Cardiac fibroblast (primary cell): ENCODE measurements at places on chromosomes 5 and 9.

GRCh38 chr9:80893190-80893589 is 796.2 kb downstream of the TLE1 start:
- no peak for DNase-seq

GRCh38 chr5:16812911-16813310 is 123.2 kb downstream of the MYO10 start:
- DNase-seq = peak; percentile 86

- no peak for DNase-seq
Observed at GRCh38 chr9:134563397-134563796, 78.2 kb upstream of the COL5A1 start.

- peak; percentile 9 for DNase-seq
Observed at GRCh38 chr5:79689541-79690466, at the start of gene CMYA5. CMYA5 (plus strand) TSS chr5:79689836; CDS start chr5:79689908, 72 bp downstream.

DNA sequence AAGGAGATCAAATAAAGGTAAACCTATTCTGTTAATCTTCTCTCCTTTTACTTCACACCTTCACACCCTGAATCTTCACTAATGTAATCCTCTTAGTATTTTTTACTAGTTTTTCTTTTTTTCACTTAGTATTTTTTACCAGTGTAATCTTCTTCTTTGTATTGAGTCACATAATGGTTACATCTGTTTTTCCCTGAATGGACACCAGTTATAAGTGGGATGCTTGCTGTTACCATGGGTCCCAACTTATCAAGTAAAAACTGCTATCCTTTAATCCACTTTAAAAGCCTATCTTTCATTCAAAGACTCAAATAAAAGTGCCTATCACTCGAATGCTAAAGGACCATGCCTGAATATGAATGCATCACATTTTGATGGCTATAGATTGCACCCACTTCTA is 15.1 kb downstream of the ZFAND5 start:
- DNase-seq = no peak

DNA sequence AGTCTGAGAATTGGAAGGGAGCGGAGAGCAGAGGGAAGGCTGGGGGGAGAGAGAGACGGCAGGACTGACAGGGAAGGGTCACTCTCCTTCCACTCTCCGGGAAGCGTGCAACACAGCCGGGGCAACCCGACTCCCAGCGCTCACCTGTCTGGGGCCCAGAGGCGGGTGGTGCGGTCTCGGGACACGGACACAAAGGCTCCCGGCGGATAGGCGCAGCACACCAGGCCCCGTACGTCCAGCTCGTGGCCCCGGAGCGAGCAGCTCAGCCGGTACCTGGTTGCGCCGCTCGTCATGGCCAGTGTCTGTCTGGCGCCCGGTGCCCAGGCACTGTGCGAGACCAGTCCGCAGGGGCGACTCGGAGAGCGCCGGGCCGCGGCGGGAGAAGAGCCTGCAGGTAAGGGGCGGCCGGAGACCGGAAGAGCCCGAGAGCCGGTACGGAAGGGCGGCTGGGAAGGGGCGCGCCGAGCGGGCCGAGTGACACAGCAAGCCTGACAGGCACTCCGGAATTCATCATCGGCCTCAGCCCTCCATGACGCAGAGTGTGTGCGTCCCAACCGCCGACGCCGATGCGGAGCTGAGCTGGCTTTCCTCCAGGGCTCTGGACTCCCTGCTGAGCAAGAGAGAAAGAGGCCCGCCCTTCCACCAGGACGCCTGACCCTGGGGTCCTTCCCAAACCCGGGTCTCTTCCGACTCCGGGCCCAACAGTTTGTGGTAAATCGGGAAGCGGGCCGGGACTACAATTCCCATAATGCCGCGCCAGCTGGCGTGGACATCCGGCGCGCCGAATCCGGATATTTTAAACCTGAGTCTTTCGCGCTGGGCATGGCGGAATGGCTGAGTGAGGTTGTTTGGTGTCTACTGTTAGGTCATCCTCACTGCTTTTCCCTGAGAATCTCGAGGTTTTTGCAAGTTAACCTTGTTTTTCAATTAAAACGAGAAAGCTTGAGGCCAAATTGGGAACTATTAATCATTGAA is at the start of gene PLAA:
Gene PLAA, minus strand, starts transcription at position 490 of the 975 bp plus-strand sequence. Its CDS starts 197 bp downstream, at position 293.
- DNase-seq = peak; percentile 90

DNA sequence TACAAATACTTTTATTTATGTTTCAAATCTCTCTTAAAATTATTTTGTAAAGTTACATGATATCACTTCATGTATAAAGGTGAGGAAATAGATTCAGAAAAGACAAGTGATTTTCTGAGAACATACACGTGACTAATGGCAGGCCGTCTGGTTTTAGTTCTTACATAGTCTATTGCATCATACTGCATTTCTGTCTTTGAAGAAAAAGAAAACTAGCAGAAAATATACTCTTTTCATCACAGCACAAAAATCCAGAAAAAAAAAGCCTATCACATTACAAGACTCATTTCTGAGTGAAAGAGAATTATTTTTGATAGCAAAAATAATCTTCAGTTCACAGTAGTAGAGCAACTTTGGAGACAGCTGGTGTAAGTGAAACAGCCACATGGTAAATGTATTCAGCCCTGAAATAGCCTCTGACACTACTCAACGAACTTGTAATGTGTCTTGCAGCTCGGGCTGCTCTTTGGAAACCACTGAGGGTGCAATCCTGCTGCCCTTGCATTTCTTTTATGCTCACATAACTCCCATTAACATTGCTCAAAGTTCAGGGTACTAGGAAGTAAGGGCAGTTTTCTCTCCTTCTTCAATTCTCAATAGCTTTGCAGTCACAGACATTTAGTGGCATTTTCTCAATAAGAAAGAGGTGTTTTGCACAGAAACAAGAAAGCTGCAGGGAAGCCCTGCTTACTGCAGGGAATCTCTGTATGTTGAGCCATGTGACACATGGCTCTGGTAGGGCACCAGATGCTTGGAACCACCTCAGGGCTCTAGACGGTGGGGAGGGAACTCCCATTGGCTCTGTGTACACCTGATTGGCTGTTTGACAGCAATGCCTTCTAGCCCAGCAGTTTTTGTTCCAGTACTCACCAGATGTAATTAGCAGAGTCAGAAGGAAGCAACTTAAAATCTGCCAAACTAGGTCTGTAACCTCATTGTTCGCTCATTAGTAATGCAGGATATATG is 845.3 kb upstream of the PTPRD start:
- no peak for DNase-seq

DNA sequence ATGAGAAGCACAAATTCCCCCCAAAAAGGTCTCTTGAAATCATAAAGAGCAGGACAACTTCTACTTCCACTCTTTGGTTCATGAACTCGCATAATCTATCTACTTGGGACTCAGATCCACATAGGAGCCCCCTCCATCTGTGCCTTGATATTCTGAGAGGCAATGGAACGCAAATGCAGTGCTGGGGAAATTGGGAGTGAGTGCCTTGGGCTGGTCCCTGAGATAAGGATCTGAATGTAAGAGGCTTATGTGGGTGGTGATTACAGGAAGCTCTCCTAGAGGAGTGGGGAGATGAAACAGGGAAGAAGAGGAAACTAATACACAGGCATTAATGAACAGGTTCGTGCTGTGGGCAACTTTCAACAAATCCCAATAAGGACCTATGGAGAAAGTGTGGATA is 285.6 kb downstream of the RASEF start:
- DNase-seq = no peak

GRCh38 chr5:159427180-159428012 is 97.1 kb upstream of the IL12B start:
- no peak for DNase-seq

- no peak for DNase-seq
Observed at GRCh38 chr9:107647141-107647540, 157.6 kb upstream of the KLF4 start.

DNA sequence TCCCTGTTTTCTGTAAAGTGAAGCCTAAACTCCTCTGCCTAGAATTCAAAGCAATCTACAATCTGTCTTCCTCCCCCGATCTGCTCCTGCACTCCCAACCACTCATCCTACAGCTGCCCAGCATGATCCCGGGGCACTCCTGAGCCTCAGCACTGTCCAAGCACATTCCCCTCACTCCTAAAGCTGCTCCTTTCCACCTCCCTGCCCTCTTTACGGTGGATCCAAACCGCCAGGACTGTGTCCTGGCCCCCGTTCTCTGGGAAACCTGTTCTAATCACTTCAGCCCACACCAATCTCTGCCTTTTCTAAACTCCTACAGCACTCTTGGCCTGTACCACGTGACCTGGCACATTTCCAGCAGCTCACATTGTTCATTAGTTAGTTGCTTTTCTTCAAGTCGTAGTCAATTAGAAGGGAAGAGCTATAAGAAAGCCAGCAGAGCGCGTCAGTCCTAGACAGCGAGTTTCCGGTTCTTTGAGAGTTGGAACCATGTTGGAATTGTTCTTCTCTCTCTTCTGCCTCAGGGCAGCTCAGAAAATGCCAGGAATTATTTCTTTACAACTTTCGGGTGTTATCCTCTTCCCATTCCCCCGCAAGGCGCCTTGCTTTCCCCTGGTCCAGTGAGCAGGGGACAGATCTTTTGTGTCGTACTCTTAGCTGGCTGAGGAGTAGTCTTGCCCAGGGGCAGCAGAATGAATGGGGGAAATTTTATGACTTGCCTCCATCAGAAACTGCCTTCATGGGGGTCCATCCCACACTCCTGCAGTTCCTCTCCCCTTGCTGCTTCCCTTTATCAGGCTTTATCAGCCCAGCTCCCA is 60.7 kb downstream of the NRG2 start:
- peak; percentile 31 for DNase-seq

- no peak for DNase-seq
Observed at GRCh38 chr9:128153060-128153946, 4.0 kb downstream of the LCN2 start.

DNA sequence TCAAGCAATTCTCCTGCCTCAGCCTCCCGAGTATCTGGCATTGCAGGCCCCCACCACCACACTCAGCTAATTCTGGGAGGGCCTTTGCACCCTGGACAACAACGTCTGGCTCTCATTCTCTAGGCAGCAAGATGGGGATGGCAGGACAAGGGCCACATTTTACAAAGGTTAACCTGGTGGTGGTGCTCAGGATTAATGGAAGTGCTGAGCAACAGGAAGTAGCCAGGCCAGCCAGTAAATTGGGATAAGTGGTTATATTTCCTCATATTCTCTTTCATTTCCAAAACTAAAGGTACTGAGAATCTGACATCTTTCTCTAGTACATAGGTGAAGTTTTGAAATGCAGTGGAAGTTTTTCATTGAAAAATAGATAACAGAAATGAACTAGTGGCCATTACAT is 24.7 kb upstream of the ASPN start:
- peak; percentile 21 for DNase-seq

- DNase-seq = no peak
Observed at GRCh38 chr5:147737921-147738320, 44.6 kb downstream of the JAKMIP2 start.

GRCh38 chr5:149317281-149318048 is 27.8 kb upstream of the GRPEL2 start:
- peak; percentile 74 for DNase-seq

GRCh38 chr9:129550199-129550839 is 70.6 kb downstream of the C9orf50 start:
- DNase-seq = peak; percentile 90

DNA sequence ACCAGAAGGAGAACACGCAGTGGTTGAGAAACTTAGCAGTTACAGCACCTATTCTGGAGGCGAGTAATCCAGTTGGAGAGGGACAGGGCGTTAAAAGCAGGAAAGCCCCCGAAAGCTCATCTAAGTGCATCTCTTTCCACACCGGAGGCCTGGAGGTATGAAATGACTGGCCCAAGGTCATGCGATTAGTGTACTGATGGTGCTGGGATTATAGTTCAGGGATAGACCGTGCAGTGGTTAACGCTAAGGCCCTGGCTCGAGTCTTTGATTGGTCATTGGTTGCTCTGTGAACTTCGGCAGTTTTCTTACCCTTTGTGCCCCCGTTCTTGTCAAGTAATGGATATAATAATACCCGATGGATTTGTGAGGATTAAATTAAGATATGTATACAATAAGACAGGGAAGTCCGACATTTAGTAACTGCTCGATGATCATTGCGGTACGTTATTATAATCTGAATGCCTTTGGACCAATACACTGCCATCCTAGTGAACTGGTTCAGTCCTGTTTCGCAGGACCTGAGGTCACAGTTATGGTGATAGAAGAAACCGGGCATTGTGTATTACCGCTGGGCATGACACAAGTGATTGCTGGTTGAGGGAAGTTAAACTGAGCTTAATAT is 960 bp downstream of the CANX start:
- DNase-seq = peak; percentile 40

GRCh38 chr5:62627121-62627520 is 48.5 kb downstream of the LRRC70 start:
- DNase-seq = peak; percentile 3

- no peak for DNase-seq
Observed at GRCh38 chr9:136002881-136003280, 41.7 kb upstream of the UBAC1 start.

DNA sequence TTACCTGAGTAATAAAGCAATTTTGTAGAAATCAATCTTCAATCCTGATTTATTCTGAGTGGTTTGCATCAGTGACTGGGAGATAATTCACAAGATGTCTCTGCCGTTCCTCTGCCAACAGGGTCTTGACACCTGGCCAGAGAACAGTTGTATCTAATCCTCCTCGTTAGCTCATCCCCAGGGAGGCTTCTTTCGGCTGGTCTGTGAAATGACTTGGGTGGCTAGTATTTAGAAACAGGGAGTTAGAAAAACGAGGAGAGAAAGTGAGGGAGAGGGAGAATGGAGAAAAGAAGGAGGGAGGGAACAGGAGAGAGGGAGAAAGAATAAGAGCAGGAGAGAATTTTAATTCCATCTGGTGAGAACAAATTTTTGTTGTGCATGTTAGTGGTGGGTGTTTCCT is 600.2 kb upstream of the TLE4 start:
- no peak for DNase-seq

GRCh38 chr5:154868702-154869101 is 10.3 kb downstream of the CNOT8 start:
- peak; percentile 11 for DNase-seq

- peak; percentile 64 for DNase-seq
Observed at GRCh38 chr9:121889990-121890563, 203.0 kb downstream of the TTLL11 start.

GRCh38 chr9:7154003-7154619 is 396.3 kb downstream of the KDM4C start:
- no peak for DNase-seq

DNA sequence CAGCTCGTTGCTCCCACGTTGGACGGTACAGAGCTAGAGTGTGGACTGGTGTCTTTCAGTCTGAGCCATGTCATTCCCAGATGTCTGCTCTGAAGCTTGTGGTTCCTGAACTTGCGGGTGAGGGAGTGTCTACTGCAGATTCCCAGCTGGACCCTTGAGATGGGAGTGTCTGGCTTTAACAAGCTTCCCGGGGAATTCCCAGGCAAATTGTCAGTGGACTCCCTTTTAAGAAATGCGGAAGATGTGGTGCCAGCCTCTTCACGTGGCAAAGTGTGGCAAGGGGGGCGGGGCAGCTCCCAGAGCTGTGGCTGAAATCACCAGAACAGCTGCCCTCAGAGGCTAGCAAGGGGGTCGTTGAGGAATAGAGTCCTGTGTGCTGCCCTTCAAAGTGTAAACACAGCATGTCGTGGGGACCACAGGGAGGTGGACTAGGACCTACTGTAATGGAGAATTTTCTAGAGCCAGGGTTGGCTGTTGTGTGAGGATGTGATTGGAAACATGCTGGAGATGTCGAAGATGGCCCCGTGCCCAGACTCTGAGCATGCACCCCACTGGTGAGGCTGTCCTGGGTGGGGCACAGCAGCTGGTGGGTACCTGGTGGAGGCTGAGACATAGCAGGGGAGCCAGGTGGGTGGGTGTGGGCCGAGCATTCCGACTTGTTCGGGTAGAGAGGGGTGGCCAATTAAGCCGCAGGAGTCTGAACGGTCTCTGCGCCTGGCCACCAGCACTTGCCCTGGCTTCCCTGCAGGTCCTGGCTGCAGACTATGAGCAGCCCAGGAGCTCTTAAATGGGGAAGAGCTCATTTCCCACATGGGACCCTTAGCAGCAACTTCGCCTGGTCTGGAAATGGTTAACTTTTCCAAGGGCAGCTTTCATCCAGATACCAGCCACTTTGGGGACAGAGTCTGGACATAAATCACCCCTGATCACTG is 37.4 kb downstream of the PRRX2 start:
- peak; percentile 50 for DNase-seq
